ENCODE measurements at places on chromosomes 13 and 19.

DNA sequence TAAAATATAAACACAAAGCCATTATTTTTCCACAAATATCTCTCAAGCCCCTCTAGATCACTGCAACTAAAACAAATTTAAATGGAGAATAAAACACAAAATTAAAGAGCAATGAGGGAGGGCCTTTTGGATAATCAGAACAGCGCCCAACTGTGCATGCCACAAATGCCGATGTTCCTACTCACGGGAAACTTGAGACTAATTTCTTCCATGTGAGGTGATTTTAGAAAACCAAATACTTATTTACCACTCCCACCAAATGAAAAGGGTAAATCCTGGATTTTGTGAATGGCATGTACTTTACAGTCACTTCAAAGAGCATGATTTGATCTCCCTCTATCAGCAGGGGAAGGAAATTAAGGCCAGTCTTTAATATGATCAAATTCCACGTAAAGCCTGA, 74.8 kb downstream of the SLC7A1 start:
- no peak for DNase-seq

DNA sequence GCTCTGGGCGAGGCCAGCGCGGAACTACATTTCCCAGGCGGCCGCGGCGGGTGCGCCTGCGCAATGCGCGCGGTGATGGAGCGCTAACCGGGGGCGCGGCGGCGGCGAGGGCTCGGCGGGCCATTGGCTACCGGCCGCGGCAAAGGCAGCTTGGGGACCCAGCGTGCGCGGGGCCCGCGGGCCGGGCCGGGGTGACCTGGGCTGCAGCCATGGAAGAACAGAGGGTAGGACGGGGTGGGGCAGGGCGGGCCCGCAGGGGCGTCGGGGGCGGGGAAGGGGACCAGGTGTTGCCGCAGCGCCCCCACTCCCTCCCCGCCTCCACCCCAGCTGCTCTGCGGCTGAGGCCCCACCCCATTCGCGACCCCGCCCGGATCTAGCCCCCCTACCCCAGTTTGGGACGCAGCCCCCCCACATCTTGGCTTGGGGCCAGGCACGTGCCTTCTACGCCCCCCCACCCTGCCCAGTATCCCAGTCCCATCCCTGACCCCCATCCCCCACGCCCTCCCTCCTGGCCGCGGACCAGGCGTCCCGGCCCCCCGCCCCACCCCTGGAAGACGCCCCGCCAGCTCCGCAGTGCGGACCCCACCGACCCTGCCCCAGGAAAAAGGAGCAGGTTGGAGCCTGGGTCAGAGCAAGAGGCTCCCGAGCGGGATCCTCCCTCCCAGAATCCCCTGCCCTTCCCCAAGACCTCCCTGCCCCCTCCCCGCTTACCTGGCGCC, at the start of gene FSD1:
TSS of gene FSD1 (plus strand) at position 61 of the 719 bp plus-strand sequence. CDS start at position 210, 149 bp downstream.
- peak; percentile 38 for DNase-seq

DNA sequence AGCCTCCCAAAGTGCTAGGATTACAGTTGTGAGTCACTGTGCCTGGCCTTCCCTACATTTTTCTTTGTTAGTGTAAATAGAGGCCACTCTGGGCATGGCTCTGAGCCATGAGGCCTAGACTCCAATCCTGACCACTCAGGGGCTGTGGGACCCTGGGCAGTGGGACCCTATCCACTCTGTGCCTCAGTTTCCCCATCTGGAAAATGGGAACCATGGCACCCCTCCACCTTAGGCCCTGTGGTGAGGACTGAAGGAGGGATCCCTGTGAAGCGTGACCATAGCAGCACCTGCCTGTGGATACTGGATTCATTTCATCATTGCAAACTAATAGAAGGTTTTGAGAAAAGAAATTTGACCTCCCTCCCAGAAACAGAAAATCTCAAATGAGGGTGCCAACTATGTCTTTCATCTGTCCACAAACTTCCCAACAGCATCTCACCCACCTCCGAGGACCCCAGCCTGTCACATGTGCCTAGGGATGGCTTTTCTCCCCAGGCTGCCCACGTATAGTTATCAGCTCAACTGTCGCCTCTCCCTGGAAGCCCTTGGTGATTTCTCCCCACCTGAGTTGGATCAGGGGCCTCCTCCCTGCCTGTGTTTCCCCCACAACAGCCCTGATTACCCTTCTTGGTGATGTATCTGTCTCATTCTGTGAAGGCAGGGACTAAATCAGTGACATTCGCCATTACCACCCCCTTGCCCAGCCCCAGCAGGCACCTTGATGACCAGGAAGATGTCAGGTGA, 5.6 kb downstream of the ANGPTL8 start:
- no peak for DNase-seq

GRCh38 chr19:313169-313987, 22.2 kb upstream of the PLPP2 start:
- no peak for DNase-seq

DNA sequence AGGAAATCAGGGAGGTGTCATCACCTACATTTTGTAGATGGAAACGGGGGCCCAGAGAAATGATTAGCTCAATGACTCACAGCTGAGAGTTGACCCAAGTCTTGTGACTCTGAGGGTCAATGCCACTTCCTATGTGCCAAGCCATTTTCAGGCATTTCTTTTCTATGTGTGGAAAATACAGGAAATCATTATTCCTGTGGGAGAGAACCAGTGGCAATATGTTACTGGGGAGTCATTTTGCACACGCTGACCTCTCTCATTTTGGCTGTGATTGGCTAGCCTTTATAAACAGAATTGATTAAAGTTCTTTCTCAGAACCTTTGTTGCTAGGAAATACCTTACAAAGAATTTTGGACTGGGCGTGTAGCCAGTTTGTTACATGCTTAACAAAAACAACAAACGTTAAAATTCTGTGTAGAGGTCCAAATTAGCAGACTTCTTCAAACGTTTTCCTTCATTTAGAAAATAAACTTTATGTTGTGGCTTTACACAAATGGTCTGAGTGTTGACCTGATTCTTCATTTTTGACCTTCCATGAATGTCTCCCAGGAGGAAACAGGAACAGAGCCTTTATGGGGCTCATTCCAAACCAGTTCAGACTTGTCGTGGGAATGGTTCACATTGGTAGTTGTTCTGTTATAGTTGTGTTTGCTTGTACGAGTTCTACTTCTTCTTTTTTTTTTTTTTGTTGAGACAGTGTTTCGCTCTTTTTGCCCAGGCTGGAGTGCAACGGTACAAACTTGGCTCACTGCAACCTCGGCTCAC, 11.4 kb downstream of the PCCA start:
- no peak for DNase-seq

- no peak for DNase-seq
Observed at GRCh38 chr19:3813473-3814392, 27.6 kb upstream of the MATK start.

- DNase-seq: no peak
Observed at GRCh38 chr13:100694722-100695508, 20.3 kb upstream of the TMTC4 start.

GRCh38 chr13:108176685-108177274, 38.6 kb downstream of the LIG4 start:
- DNase-seq: peak; percentile 5
